ENCODE measurements at places on chromosomes 4 and X.

GRCh38 chr4:25567253-25567652 lies 88.4 kb upstream of the SLC34A2 start:
- no peak for DNase-seq

DNA sequence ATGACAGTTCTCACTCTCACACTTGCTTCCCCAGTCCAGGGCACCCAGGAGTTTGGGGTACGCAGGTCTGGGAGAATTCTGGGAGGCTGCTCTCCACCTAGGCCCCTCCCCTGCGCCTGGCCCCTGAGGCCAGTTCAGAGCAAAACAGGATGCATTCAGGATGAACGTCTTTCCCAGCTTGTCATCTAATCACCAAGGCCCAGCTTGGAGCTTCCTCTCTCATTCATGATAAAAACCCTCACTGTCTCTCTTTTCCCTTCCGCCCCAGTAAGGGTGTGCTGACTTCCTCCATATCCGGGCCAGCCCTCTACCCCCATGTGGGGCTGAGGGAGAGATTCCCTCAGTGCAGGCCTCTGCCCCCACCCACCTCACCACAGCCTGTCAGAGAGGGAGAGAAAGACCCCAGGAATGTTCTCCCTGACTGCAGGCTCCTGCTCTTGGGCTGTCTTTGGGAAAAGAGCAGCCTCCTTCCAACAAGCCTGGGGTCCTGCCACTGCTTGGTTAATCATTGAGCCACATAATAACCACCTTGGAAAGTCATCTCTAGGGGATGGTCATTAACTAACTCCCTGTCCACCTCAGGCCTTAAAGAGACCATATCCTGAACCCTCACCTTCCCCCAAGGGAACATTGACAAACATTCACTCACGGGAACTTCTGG lies 50.1 kb downstream of the STARD8 start:
- DNase-seq = no peak

DNA sequence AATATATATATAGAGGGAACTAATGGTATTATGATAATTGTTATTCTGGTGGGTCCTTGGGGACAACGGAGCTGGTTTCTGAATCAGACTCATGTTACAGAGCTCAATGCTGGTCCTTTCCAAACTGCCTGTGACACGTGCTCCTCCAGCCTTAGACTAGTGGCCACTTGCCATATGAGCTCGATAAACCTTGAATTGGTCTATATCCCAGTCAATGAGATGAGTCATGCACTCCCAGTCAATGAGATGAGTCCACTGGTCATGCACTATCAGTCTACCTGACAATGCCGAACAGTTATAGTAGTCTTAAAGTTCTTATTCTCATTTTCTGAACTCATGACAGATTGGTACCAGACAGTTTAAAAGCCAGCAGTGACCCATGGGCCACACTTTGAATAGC lies 325.2 kb downstream of the LDB2 start:
- no peak for DNase-seq

- DNase-seq = no peak
Measured at GRCh38 chrX:88991583-88992132, 244.6 kb downstream of the CPXCR1 start.

- no peak for DNase-seq
Measured at GRCh38 chr4:28093071-28093470, 1232.4 kb downstream of the STIM2 start.

GRCh38 chr4:118585015-118585414 lies 100.2 kb upstream of the METTL14 start:
- no peak for DNase-seq

DNA sequence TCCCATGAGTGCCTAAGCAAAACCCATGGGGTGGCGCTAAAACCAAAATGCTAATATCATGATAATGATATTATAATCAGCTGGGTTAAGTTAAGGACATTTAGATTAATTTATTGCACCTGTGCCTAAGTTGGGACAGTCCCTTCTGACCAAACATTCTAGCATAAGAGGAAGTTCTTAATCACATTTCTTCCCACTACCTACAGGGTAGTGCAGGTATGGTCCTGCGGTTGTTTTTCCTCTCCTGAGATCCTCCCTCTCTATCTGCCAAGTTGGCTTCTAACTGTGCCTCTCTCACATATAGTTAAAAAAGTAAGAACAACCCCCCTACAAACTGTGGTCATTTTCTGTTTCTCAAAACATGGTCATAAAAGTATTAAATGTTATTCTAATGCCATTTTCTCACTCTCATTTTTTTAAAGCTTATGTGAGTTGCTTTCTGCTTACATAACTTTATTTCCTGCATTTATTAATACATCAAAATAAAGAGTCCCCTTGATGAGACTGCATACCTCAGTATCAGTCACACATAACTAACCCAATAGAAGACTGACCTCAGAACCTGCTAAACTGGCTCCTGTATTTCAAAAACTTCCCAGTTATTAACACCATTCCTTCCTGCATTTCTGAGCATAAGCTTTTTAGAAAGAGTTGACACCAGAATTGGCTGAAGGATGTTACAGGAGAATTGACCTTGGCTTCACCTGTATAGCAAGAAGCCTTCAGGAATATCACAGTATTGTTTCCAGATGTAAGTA lies 1332.5 kb downstream of the FSTL5 start:
- no peak for DNase-seq

Data from hepatocyte (in vitro differentiated cells).